Neural crest cell (in vitro differentiated cells): ENCODE measurements at places on chromosomes 5 and 9. TPM values are rescaled to one million over a fixed set of nuclear protein-coding genes. Genes with fewer than 3 reads are reported as not detected.
A peak's percentile ranks its signal among the peaks of the same experiment; 100 is the strongest.

GRCh38 chr5:16864631-16865131 lies 71.4 kb downstream of the MYO10 start:
- H3K27me3 ChIP-seq = no peaks in the 10 kb centered on the region
- DNase-seq = no peak
- H3K4me1 ChIP-seq = peaks cover 78% of the 10 kb centered on the region
- peaks cover 10% of the 10 kb centered on the region for H3K36me3 ChIP-seq

GRCh38 chr9:26058111-26058895 lies 380.1 kb upstream of the TUSC1 start:
- no peak overlapping the region for H3K4me3 ChIP-seq
- no peak overlapping the region for H3K27ac ChIP-seq
- H3K27me3 ChIP-seq = no peaks in the 10 kb centered on the region
- DNase-seq = no peak
- H3K4me1 ChIP-seq = no peaks in the 10 kb centered on the region

GRCh38 chr9:18056269-18056992 lies 417.5 kb upstream of the ADAMTSL1 start:
- DNase-seq = no peak
- H3K36me3 ChIP-seq = no peaks in the 10 kb centered on the region
- H3K27me3 ChIP-seq = no peaks in the 10 kb centered on the region
- no peak overlapping the region for H3K27ac ChIP-seq

DNA sequence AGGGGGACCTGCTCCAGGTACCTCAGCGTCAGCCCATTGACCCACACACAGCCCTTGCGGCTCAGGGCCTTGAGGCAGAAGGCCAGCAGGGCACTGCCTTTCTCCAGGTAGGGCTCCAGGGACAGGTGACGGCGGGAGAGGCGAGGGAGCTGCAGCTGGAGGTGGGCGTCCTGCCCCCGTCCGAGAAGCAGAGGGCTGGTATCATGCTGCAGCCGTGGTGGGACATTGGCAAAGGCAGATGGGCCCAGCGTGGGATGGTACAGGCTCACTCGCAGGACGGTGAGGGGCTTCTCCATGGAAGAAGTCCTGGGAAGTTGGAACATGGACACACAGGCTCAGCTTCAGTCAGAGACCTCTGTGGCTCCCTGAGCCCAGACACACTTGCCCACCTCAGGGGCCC lies 2.5 kb upstream of the DCANP1 start:
- H3K36me3 ChIP-seq = no peaks in the 10 kb centered on the region
- no peak overlapping the region for H3K27ac ChIP-seq
- H3K4me3 ChIP-seq = no peak overlapping the region
- DNase-seq = no peak
- peaks cover 11% of the 10 kb centered on the region for H3K4me1 ChIP-seq

DNA sequence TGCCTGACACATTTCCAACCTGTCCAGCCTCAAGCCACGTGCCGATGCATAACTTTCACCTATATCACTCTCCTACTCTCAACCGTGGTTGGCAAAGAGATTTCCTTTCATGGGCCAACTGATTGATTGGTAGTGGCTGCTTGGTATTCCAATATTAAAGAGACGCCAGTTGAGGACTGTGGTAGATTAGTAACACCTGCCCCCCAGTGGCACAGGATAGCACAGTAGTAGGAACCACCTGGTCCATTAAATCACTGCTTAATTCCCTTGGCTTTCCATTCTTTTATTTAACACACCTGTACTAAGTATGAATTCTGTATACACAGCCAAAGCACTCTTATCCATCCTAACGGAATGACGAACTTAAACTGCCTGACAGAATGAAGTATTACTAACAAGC lies 19.1 kb upstream of the FOXB2 start:
- H3K27me3 ChIP-seq = peaks cover 12% of the 10 kb centered on the region
- no peak for DNase-seq
- H3K4me3 ChIP-seq = no peak overlapping the region
- no peak overlapping the region for H3K27ac ChIP-seq
- H3K4me1 ChIP-seq = no peaks in the 10 kb centered on the region

DNA sequence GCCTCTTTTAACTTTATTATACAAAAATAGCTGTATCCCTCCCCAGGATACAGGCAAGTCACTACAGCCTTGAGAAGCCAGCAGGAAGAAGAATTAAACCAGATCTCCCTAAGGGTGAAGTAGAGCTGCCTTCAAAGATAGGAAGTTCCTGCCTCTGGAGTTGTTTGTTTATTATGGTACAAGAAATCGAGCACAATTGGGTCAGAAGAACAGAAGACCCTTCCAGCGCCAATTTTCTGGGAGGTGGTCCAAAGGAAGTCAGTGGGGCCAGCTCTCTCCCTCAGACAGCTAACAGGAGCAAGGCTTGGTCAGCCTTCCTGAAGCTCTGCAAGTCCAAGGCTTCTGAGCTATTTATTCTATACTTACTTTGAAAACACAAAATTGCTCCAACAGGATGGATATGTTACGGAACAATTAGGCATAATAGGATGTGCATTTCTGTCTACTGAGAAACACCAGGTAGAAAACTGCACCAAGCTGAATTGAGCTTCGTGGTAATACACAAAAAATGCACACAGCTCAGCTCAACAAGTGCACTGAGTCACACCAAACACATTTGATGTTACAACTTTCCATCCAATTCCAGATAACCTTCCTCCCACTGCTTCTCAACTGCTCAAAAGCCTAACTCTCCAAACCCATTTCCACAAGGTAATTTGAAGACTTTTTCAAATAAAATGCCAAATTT lies 16.0 kb downstream of the SERINC5 start:
- no peak for DNase-seq
- H3K36me3 ChIP-seq = peaks cover 16% of the 10 kb centered on the region
- H3K4me3 ChIP-seq = no peak overlapping the region
- no peaks in the 10 kb centered on the region for H3K27me3 ChIP-seq
- no peak overlapping the region for H3K27ac ChIP-seq

- peaks cover 38% of the 10 kb centered on the region for H3K4me1 ChIP-seq
- H3K36me3 ChIP-seq = peaks cover 16% of the 10 kb centered on the region
- H3K4me3 ChIP-seq = peak overlapping the region; percentile 97
- no peak for DNase-seq
- no peak overlapping the region for H3K27ac ChIP-seq
Observed at GRCh38 chr9:121073038-121073437, 1.7 kb upstream of the CNTRL start.

DNA sequence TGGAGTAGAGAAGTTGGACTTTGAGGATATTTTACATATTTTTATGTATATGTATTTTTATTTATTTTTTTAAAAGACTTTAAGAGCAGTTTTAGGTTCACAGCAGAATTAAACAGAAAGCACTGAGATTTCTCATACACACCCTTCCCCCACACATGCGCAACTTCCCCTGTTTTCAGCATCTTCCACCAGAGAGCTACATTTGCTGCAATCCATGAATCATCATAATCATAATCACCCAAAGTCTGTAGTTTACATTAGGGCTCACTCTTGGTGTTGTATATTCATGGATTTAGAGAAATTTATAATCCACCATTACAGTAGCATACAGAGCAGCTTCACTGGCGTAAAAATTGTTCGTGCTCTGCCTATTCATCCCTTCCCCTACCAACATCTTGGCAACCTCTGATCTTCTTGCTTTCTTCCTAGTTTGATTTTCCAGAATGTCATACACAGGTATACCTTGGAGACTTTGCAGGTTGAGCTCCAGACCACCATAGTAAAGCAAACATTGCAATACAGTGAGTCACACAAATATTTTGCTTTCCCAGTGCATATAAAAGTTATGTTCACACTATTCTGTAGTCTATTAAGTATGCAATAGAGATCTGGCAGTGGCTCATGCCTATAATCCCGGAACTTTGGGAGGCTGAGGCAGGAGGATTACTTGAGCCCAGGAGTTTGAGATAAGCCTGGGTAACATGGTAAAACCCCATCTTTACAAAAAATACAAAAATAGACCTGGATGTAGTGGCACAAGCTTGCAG lies 9.6 kb upstream of the CCDC171 start:
- no peaks in the 10 kb centered on the region for H3K4me1 ChIP-seq
- no peak overlapping the region for H3K4me3 ChIP-seq
- no peaks in the 10 kb centered on the region for H3K27me3 ChIP-seq
- H3K36me3 ChIP-seq = no peaks in the 10 kb centered on the region
- no peak for DNase-seq

DNA sequence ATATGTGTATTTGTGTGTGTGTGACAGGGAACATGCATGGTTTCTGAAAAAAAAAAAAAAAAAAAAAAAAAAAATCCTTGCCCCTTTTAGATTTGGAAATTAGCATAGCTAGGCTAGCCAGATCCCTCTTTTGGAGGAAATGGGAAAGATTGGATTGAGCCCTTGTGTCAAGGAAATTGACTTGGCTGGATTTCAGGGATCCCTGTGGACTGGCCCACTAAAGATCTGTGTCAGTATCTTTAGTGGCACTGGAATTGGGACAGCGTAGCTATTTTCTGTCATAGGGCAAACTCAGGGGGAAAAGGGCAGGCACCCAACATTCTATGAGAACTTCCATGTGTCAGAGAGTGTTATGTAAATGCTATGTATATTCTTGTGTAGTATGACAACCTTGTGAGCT lies 35.4 kb downstream of the SH3GL2 start:
- peaks cover 10% of the 10 kb centered on the region for H3K27me3 ChIP-seq
- H3K36me3 ChIP-seq = no peaks in the 10 kb centered on the region
- H3K4me1 ChIP-seq = peaks cover 11% of the 10 kb centered on the region
- no peak for DNase-seq

GRCh38 chr5:135660826-135661575 lies 82.2 kb upstream of the CXCL14 start:
- no peak overlapping the region for H3K27ac ChIP-seq
- no peak overlapping the region for H3K4me3 ChIP-seq
- H3K4me1 ChIP-seq = no peaks in the 10 kb centered on the region
- no peak for DNase-seq
- H3K27me3 ChIP-seq = peaks cover 41% of the 10 kb centered on the region

- H3K27me3 ChIP-seq = no peaks in the 10 kb centered on the region
- no peak for DNase-seq
- peaks cover 25% of the 10 kb centered on the region for H3K4me1 ChIP-seq
- peak overlapping the region; percentile 93 for H3K27ac ChIP-seq
- peak overlapping the region; percentile 51 for H3K4me3 ChIP-seq
- peaks cover 16% of the 10 kb centered on the region for H3K36me3 ChIP-seq
Observed at GRCh38 chr9:133864011-133864410, 125.9 kb upstream of the SARDH start.

DNA sequence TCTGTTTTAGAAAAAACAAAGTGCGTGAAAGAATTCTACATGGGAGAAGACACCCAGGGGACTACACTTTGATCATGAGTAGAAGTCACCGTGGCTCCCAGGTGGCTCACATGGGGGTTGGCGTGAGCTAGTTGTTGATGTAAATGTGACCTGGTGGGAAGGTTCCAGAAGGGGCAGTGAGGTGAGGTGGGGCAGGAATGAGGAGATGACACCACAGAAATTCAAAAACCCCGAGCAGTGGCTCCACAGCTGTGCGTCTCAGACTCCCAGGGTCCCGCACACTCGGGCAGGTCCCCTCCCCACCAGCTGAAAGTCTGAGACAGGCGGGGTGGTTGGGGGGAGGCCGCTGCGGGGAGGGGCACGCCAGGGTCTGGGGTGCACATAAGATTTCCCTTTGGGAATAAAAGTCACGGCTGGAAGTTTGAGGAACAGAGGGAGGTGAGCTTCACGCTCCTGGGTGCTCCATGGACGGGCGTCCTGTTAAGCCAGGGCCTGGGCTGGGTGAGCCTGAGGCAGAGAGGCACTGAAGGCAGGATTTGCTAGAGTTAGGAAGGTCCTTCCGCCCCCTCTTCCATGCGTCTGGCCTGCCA lies 29.9 kb downstream of the GLT6D1 start:
- H3K27me3 ChIP-seq = peaks cover 4% of the 10 kb centered on the region
- H3K4me3 ChIP-seq = no peak overlapping the region
- no peaks in the 10 kb centered on the region for H3K4me1 ChIP-seq
- H3K36me3 ChIP-seq = no peaks in the 10 kb centered on the region

- no peaks in the 10 kb centered on the region for H3K4me1 ChIP-seq
- DNase-seq = no peak
- H3K27me3 ChIP-seq = no peaks in the 10 kb centered on the region
Observed at GRCh38 chr9:100309992-100310391, 42.8 kb downstream of the TEX10 start.

DNA sequence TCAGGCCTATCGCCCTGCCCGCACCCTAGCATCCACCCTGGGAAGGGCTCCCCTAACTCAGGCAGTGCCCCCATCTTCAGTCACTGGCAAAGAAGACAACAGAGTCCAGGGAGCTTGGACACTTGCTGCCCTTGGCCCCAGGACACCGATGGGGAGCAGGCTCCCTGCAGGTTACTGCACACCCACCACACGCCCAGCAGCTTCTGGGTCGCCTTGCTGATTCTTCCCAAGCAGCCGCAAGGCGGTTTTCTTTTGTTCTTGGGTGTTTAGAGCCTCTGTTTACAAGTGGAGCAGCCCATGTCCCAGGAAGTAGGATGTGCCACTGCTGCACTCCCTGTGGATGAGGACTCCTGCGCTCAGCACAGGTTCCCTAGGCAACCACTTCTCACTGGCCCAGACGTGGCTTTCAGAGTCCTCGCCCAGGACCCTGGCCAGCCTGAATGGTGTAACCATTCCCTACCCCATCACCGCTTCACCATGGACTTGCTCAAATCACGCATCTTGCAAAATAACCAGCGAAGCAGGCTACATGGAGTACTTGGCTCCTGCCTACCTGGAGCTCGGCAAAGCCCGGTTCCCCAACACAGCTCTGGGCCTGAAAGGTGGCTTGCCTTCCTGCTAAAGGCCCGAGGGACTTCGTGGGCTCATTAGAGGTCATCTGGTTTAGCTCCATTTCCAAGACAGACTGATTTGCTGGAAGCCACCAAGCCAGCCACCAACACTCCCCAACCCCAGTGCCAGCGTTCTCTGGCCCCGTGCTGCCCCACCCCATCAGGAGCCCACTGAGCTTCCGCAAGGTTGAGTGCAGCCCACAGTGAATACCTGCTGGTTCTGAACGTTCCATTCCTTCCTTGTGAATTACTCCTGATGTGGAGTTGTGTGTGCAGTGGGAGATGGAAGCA lies 60.0 kb downstream of the PSMB7 start:
- no peak overlapping the region for H3K27ac ChIP-seq
- H3K4me3 ChIP-seq = no peak overlapping the region

DNA sequence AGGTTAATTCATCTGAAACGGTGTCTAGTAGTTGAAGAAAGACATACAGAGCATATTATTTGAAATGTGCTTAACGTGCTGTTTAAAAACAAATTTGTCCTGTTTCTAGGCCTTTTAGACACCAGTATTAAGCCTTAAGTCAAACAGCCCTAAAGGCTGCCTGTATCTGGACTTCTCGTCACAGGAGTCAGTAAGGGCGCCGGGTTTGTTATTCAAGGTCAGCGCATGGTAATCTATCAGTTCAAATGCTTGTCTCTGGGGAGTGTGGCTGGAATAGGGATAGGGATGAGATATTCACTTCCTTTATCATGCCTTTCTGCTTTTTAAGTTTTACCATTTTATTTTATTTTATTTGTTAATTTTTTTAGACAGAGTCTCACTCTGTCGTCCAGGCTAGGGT lies 9.4 kb upstream of the CNOT6 start:
- H3K36me3 ChIP-seq = no peaks in the 10 kb centered on the region
- H3K4me1 ChIP-seq = peaks cover 7% of the 10 kb centered on the region
- no peak overlapping the region for H3K27ac ChIP-seq
- H3K4me3 ChIP-seq = no peak overlapping the region

- DNase-seq = no peak
- H3K27me3 ChIP-seq = no peaks in the 10 kb centered on the region
- H3K4me3 ChIP-seq = no peak overlapping the region
- H3K27ac ChIP-seq = no peak overlapping the region
Observed at GRCh38 chr9:33453286-33453860, 6.0 kb upstream of the AQP3 start.

GRCh38 chr9:75188756-75189155 lies 100.4 kb downstream of the OSTF1 start:
- no peak for DNase-seq
- H3K36me3 ChIP-seq = no peaks in the 10 kb centered on the region

The CTNND2 gene
- 39.4 and 40.0 TPM in 2 replicates for total RNA-seq

The TEX48 gene
- total RNA-seq = not detected in 2 replicates

The SLC45A2 gene
- 0.36 and 1.3 TPM in 2 replicates for total RNA-seq

The RALGDS gene
- total RNA-seq = 72.4 and 73.8 TPM in 2 replicates

The PCDHGC3 gene
- total RNA-seq = 98.2 and 107 TPM in 2 replicates

The PAM gene
- 84.1 and 85.6 TPM in 2 replicates for total RNA-seq
